ENCODE measurements at places on chromosomes 3 and 15.

- DNase-seq, result peak; percentile 29
Measured at GRCh38 chr15:40439461-40439959, 1.2 kb upstream of the BAHD1 start.

- DNase-seq, result peak; percentile 32
Measured at GRCh38 chr3:99645277-99646106, 7.1 kb downstream of the COL8A1 start.

GRCh38 chr3:50587806-50588758 is 18.8 kb downstream of the HEMK1 start:
- DNase-seq, result no peak

GRCh38 chr15:99371180-99372103 is 120.2 kb downstream of the LRRC28 start:
- DNase-seq, result no peak

DNA sequence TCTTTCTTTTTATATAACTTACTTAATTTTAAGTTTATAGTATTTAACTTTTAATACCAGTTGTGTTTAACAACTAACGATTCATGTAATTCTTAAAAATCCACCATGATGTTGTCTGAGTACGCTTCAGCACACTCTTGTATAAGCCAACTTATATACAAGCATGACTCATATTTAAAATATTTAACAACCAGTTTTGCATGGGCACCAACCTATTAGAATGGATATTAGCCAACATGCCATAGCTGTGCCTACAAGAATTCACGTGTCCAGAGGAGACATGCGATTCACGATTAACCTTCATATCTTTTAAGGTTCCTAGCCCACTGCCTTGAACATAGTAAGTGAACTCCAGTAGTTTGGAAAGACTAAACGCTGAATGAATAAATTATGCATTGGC is 1023.2 kb downstream of the TBL1XR1 start:
- DNase-seq, result no peak

DNA sequence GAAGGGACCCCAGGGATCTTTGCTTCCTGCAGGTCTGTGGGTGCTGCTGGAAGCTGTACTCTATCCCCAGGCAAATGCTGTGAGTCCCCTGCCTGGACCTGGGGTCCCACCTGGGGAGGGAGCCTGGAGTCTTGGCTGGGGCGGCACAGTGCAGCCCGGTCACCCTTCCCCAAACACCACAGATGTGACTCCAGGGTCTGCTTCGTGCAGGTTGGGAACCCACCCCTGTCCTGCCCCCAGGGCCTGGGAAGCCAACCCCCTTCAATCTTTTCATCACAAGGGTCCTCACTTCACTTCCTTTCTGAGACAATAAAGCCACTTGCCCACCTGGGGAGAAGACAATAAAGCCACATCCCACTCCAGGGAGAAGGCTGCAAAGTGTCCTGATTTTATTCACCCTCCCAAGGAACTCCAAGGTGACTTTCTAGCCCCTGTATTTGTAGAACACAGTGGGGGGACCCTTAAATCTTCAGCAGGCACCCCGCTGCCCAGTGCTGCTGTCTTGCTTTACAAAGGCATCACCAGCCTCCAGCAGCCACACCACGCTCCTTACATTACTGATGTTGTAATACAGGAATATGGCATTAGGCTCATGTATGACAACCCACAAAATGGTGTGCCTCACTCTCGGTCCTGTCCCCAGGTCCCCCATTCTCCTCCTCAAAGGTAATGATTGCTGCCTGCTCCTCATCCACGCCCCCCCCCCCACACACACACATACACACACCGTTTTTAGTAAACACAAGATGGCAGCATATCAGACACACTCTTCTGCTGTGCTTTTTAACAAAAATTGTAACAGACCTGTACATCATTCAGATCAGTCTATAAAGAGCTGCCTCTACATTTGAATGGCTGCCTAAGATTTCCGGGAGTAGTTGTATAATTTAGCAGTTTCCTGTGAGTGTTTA is 9.9 kb downstream of the C3orf22 start:
- no peak for DNase-seq

GRCh38 chr15:101006931-101007691 is 88.0 kb downstream of the LRRK1 start:
- DNase-seq, result peak; percentile 94

DNA sequence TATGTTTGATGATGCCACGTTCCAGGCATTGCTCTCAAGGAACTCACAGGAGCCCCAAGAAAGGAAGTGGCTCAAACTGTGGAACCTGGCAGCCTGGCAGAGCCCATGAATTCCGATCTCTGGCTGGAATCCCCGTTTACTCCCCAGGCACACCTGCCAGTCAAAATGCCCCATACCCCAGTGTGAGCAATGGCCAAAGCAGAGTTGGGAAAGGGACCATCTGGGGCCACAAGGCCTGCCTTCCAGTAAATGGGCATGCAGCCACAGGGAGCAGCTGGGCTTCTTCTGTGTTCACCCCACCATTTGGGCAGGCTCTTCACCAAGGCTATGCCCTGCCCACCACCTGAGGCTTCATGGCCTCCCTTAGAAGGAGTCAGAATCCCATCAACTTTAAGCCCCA is 257.0 kb upstream of the GOLGA6L4 start:
- DNase-seq, result no peak
